Fibroblast of upper back skin (primary cell): ENCODE measurements at places on chromosomes 2 and 18.

- no peak for DNase-seq
Measured at GRCh38 chr2:199206536-199206935, 251.2 kb downstream of the SATB2 start.

GRCh38 chr2:222302178-222303018 is 3.6 kb upstream of the PAX3 start:
- DNase-seq: no peak

GRCh38 chr2:199810422-199811171 is 40.4 kb downstream of the FTCDNL1 start:
- peak; percentile 85 for DNase-seq

DNA sequence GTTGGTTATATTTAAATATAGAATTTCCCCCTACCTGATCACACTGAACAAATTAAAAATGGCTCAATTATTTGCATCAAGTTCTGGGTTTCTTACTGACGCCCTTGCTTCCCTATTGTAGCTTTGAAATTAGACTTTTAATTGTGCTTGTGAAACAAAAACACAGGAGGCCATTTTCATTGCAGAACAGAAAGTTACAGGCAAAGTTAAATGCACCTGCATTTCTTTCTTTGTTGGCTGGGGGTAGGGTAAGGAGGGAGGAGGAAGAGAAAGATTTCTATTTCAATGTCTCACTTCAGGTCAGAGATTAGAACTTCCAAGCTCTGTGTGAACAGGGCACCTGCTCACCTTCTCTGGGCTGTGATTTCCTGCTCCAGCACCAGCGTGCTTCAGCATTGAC is 199.6 kb downstream of the BCL11A start:
- no peak for DNase-seq

- DNase-seq: no peak
Measured at GRCh38 chr18:21313576-21313975, 71.5 kb downstream of the GREB1L start.

DNA sequence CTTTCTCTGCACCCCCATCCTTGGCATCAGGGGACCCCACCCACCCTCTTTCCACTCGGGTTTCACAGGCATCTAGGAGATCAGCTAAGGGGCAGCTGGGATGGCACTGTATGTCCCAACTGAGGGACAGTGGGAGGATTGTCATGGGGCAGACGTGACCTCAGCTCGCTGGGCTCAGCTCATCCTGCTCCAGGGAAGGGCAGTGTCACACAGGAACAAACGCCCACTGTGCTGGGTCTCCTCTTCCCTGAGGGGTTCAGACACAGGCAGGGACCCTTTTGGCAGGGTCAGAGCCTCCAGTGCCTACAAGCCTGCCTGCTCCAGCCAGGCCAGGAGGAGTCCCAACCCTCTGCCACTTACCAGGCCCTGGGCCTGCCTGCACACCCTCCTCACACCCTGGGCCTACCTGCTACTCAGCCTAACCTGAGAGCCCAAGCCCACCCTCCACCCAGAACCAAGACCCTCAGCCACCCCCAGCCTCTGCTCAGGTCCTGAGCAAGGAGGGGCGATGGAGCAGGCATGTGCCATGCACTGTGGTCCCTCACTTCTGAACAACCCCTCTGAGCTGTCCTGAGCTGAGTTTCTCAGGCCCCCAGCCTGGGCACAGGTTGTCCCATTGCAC is 68.2 kb downstream of the HS1BP3 start:
- DNase-seq: no peak

DNA sequence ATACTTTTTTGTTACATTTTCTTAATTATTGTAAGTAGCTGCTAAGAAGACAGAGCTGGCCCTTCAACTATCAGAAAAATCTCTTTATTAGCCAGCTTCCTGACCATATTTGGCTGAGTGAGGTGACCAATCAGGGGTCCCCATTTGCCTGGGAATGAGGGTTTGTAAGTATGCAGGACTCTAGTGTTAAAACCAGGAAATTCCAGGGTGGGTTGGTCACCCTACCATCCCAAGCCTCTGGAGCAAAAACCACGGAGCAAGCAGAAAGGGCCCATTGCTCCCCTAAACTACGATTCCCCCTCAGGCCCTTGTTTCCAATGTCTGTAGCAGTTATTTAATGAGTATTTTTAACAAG is 165.6 kb upstream of the NCKAP5 start:
- DNase-seq: peak; percentile 96

GRCh38 chr2:219907011-219907365 is 279.6 kb downstream of the SLC4A3 start:
- peak; percentile 71 for DNase-seq

DNA sequence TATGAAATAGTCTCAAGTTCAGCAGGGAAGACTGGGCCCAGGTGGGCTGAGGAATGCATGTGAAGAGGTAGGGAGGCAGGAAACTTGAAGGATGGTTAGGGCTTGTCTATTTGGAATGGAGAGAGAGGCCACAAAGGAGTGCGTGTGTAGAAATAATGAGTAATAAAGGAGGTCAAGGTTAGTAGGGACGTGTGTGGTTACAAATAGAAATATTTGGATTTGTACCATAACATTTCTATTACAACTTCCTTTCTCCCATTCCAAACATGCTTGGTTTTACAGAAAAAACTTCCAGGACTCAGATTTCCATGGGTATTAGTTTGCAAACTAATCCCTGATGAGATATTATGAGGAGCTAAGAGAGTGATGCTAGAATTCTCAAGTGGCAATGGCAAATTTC is 280.6 kb downstream of the NCKAP5 start:
- peak; percentile 67 for DNase-seq

DNA sequence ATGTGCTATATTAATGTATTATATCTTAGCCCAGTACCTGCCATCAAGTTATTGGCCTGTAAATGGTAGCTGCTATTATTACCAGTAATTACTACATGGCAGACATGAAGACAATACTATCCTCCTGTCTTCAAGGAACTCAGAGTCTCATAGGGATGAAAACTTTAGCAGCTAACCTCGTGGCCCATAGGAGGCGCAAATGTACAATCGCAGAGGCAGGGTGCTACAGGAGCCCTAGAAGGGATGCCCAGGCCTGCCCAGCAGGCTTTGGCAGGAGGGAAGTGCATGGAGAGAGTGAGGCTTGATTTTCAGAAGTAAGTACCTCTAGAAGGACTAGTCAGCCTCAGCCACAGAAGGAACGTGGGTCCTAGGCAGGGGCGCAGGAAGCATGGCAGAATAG is 44.7 kb upstream of the KIDINS220 start:
- peak; percentile 22 for DNase-seq

DNA sequence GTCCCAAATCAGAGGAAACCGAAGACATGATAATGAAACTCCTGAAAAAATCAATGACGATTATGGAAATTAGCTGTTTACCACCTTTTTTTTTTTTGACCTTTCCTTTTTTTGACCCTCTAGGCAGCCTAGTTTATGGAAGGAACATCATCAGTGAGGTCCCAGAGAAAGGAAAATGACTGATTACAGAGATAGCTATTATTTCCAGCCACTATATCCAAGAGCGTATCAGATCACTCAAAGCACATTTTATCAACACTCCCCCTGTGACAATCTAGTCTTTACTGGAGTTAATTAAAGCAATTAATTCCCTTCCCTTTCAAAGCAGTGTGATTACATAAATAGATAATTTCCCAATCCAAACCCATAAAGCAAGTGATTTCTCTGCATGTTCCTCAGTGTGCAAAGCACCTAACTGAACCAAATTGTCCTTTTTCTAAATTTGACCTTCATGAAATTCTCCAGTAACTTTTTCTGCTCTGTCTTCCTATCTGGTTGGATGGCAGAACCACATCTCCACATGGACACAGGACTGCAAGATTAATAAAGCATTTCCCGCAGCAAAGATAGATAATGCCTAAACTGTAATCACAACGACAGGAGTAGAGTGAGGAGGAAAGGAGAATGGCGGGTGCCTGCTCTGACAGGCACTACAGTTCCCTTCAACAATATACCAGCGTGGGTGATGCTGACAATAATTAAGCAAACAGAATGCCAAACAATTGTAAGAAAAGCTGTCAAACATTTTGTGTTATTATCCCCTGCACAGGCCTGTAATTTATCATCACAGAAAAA is 194.4 kb downstream of the SLC8A1 start:
- no peak for DNase-seq

- peak; percentile 90 for DNase-seq
Measured at GRCh38 chr2:156334496-156335478, 2.3 kb upstream of the NR4A2 start.
